Fibroblast of skin of right quadriceps (primary cell): ENCODE measurements at places on chromosomes 6 and 20.

- no peak for DNase-seq
These were observed 3.5 kb upstream of the RAMACL start for GRCh38 chr6:166589786-166590574.

- DNase-seq: peak; percentile 67
These were observed 147.4 kb upstream of the BEND6 start for GRCh38 chr6:56807326-56807988.

GRCh38 chr6:56827908-56828649 lies 126.8 kb upstream of the BEND6 start:
- no peak for DNase-seq

- no peak for DNase-seq
These were observed 402 bp downstream of the OSBPL2 start for GRCh38 chr20:62238569-62239277.

GRCh38 chr6:36793913-36794712 lies 45.1 kb downstream of the CPNE5 start:
- DNase-seq: no peak

- DNase-seq: no peak
These were observed 21.0 kb upstream of the OCSTAMP start for GRCh38 chr20:46571418-46571817.

DNA sequence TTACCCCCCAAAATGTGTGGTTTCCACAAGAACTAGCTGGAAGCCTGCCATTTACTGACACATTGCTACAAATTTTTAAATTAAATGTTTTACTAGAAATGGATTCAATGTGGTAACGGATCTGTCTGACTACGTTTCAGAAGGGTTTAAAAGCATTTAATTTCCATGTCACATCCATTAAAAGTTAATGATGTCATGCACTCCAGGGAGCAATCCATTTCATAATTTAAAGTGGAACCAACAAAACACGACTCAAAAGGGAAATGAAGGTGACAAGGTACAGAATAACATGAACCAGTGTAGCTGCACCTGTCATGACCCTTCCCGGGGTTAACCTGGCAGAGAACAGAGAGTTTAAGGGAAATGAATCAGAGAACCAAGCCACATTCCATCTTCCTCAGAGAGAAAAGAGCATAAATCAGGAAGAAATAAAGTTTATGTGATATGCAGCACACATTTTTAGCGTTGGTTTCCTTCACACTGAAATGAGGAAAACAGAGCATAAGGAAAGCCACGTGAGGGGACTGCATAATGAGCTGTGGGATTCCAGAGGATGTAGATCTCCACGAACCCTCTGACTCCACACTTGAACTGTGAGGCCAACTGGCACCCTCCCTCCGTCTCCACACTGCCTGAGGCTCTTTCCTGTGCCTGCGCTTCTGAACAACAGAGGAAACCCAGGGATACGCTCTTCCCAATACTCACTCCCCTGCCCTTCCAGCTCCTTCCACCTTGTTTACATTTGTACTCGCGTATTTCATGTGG lies 170.3 kb upstream of the AHI1 start:
- peak; percentile 67 for DNase-seq

- DNase-seq: no peak
These were observed 631.3 kb downstream of the EYS start for GRCh38 chr6:65075705-65076230.

DNA sequence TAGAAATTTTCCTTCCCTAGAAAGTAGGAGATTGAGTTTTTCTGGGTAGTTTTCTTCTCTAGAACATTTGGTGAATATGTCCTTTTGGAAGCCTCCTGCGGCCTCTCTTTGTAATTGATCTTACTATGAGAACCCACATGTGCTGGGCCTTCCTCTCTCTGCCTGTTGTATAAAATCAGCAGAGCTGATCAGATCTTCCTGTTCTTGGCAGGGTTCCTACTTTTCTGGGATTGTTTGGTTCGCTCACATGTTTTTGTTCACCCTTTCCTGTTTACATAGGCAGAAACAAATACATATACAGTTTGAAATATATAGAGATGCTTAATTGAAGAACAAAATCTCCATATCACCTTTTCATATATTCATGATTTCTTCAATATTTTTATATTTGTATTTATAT lies 57.8 kb downstream of the IL22RA2 start:
- DNase-seq: no peak

DNA sequence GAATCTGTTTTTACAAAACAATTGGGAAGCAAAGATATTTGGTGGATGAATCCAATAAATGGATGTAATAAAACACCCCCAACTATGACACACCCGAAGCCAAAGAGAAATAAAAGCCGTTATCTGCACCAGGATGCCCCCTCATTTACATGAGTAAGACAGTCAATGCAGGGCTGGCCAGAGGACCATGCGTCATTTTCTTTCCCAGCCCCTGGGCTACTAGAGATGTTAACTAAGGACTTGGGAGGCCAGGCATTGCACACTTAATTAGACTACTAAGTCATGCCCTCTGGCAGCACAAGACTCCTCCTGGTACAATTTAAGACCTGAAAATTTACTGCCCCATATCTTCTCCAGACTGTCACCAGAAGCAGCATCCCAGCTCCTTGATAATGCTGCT lies 3.2 kb downstream of the LEMD2 start:
- DNase-seq: peak; percentile 61

GRCh38 chr6:2502096-2502997 lies 248.4 kb downstream of the MYLK4 start:
- peak; percentile 35 for DNase-seq

DNA sequence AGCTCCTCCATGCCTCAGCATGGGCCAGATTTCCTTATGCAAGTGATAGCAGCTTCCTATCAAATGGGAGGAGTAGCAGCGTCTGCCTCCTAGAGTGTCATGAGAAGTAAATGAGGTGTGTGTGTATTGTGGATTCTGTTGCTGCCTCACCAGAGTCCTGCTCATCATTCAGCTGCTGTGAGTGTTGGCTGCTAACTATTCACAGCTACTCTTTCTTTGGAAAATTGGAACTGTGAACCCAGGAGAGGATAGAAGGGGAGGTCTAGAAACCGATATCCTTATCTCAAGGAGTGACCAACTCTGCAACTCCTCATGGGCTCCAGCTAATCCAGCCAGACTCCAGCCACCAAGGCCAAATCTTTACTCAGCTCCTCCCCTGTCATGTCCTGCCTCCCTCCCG lies 63.3 kb downstream of the TOX2 start:
- DNase-seq: no peak

- no peak for DNase-seq
These were observed 3.0 kb downstream of the NR2E1 start for GRCh38 chr6:108168501-108169463.

GRCh38 chr6:106757267-106757666 lies 127.9 kb downstream of the QRSL1 start:
- DNase-seq: no peak

DNA sequence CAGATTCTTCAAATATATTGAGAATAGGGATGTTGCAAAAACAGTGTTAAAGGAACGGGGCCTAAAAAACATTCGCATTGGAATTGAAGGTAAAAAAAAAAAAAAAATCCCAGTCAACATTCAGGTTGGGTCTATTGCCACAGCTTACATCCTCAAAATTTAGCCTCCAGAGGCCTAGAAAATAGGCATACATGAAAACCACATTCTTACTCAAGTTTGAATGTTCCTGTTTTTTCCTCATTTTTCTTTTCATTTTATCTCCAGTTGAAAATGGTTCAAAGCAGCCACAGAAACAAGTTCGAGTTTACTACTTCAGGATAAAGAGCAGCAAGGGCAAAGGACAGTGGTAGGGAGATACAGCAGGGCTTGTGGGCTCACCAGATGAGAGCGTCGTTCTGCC lies 41.9 kb downstream of the KCTD20 start:
- DNase-seq: no peak

DNA sequence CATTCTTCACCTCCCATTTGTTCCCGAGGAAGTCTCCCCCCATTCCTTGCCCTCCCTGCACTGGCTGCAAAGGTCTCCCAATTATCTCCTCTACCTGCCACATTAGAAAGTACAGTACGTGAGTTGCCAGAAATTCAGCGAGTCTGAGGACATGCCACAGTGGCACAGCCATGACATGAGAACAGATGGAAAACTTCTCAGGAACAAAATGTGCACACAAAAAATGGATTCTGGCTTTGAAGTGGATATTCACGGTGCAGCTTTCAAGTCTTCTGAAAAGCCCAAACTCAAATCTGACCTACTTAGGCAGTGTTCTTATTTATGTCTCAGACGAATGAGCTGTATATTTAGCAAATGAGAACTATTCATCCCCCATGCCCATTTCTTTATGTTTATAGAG lies 269.1 kb upstream of the ARID1B start:
- DNase-seq: no peak

DNA sequence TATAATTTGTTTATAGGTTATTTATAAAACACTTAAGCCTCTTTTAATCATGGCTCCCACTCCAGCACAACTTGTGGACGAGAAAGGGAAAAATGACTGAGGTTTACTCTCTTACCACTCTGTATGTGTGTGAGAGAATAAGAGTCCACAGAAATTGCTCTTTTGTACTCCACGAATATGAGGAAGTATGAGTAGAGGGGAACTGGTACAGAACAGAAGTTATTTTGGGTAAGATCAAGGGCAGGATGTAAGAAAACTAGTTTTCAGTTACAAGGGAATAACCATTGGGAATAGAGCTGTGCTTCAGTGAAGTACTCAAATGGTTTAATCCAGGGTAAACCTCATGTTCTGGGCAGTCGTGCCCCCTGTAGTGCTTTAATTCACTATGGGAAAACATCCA lies 72.6 kb downstream of the REV3L start:
- DNase-seq: no peak

DNA sequence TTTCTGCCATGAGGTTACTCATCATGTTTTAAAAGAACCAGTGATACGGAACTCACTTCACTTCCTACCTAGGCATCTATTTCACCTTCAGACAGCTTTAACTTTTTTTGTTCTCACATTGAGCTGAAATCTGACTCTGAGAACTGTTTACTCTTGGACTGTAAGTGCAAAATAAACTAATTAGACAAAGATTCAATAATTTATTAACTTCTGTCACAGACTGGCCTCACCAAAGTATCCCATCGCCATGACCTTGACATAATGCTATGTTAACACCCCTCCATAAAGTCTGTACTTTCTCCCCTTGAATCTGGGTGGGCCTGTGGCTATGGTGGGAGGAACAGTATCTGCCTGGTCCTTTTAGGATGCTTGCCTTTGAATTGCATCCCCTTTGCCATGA lies 448.1 kb downstream of the CBLN4 start:
- DNase-seq: no peak

- no peak for DNase-seq
These were observed 2.0 kb downstream of the FIG4 start for GRCh38 chr6:109693111-109693510.

GRCh38 chr6:154605178-154605881 lies 94.8 kb upstream of the CNKSR3 start:
- no peak for DNase-seq

DNA sequence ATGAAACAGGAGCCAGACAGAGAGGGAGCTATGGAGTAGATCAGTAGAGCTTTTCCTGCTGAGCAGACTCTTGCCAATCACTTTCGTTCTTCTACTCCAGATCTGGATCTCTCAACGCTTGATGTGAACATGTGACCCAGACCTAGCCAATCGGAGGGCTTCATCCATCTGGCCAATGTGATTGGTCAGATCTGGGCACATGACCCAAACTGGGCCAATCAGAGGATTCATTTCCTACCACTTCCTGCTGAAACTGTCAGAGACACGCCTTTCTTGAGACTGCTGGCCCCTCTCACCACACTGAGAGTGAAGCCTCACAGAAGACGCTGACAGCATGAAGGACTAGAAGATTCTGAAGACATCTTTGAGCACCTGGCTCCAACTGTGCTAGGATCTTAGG lies 44.2 kb upstream of the ZMYND8 start:
- DNase-seq: no peak

DNA sequence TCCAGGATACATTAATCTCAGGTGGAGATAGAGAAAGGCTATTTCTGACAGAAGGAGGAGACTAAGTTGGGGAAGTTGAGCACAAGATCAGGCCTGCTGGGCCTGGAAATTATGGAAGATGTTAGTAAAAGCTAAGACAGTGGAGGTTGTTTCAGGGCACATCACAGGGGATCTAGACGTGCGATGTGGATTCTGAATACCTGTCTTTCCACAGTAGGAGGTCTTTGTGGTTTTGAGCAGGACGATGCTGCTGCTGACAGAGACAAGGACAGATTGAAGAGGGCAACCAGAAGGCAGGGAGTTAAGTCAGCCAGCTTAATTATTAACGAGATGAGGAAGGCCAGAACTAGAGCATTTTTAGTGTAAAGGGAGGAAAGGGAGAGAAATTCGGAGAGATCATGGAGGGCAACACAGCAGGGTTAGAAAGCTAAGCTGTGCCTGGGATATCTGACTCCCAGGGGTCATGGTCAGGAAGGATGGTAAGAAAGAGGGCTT lies 384.9 kb downstream of the MAFB start:
- DNase-seq: no peak

DNA sequence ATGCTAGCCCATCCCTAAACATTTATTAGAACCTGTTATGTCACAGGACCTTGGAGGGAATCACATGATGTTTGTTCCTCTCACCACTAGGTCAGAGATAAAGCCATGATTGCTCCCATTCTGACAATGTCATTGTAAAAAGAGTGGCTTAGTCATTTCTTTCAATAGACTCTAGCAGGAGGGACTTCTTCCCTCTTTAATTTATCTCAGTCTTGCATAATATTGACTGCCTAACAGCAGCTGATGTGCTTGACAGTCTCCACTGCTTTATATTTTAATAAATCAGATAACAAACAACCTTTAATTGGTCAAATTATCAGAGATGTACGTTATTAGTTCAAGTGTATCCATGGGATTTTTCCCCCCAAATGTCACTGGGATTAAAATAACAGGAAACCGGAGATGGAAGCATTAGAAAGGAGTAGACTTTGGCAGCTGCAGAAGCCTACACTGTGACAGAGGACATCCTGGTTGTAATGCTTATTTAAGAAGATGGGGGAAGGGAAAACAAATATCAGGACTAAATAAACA lies 39.6 kb downstream of the LAMA4 start:
- no peak for DNase-seq

DNA sequence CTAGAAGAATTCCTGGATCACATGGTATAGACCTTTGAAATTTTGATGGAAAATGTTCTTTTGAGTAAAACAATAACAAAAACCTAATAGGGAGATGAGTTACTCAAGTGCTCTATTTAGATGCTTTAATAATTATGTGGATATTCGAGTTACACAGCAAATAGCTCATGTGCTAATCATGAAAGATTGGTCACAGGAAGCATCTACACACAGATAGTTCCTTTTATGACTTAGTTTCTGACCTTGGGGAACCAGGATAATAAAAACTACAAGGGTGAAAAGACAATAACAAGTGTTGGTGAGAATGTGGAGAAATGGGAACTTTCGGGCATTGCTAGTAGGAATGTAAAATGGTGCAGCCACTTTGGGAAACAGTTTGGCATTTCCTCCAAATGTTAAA lies 19.7 kb downstream of the UBE2V1 start:
- no peak for DNase-seq

GRCh38 chr6:70725817-70726415 lies 58.2 kb downstream of the SMAP1 start:
- DNase-seq: peak; percentile 40

- DNase-seq: no peak
These were observed 393.8 kb upstream of the IMPG1 start for GRCh38 chr6:76466286-76466685.

- DNase-seq: peak; percentile 54
These were observed 539 bp downstream of the TMEM200A start for GRCh38 chr6:130366107-130367005.

GRCh38 chr6:125067552-125067951 lies 86.0 kb upstream of the TPD52L1 start:
- no peak for DNase-seq
